ENCODE measurements at places on chromosomes 7 and 10.

DNA sequence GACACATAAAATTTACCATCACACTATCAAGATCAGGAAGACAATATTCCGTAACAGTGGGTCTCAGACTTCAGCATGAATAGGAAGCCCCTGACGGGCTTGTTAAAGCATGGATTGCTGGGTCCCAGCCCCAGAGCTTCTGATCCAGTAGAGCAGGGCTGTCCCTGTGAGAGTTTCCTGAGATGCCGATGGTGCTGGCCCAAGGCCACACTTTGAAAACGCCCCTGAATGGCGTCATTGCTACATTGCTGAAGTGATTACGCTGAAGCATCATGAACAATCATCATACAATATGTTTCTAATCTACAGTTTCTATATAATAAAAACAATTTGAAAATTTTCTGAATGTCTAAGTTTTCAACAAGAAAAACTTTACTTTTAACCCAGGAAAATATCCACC, 38.0 kb upstream of the TMEM72 start:
- DNase-seq, result no peak

DNA sequence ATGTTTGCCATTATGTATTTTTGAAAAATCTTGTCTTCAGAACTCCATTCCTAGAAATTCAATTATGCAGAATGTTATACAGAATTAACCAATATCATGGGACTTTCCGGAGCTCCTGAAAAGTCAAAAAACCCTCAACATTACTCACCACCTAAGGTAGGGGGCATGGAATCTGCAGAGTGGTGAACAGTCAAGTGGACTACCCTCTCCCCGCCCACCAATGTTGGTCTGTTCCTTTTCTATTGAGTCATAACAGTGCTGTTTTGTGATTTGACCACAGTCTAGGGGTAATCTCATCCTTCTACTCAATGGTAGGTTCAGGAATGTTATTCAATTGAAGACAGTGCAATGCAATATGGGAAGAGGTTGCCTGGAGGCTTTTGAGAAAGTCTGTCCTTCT, 130.5 kb upstream of the HABP2 start:
- DNase-seq, result no peak

- DNase-seq, result no peak
Measured at GRCh38 chr7:29915481-29916215, 74.0 kb downstream of the SCRN1 start.

DNA sequence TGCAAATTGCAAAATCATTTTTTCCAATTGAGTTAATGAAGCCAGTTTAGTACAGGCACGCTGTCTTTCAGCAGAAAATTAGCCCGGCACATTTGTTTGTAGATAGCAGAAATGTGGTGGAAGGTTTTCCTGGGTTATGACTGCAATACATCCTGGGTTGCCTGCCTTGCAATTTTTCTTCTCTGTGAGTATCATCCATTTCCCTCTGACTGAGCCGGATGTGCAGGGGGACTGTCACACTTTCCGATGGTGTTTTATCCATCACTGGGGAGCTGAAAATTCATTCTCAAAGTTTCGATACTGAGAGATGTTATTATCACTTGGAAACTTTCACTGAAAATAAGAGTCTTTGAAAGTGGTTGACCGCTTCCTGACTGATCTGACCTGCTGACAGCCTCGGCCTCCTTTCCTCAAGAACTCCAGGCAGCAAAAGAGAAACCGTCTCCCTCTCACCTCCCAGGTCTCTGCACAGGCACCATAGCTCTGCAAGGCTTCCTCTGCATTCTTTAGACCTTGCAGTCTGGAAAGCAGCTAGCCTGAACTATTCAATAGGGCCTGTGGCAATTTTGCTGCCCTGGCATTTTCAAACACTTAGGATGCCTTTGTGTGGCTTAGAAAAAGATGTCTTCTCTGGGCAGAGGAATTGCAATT, 320.8 kb upstream of the NRP1 start:
- DNase-seq, result no peak

- no peak for DNase-seq
Measured at GRCh38 chr10:83647526-83647925, 491.8 kb upstream of the GHITM start.

DNA sequence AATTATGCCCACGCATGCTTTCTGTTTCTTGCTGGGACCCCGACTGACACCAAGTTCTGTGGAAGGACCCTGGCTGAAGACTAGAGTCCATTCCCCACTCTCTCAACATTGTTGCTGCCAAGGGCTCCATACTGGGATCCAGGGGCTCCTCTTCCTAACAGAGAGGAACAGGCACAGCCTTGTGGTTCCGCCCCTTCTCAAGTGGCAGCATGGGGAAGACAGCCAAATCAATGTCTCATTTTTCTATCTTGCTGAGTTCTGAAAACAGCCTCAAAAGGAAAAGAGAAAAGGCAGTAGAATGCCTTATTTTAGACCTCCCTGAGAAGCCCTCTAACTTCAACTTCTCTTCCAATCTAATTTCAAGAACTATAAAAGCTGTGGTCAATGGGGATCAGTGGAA, 23.7 kb upstream of the LAMB1 start:
- DNase-seq, result no peak

DNA sequence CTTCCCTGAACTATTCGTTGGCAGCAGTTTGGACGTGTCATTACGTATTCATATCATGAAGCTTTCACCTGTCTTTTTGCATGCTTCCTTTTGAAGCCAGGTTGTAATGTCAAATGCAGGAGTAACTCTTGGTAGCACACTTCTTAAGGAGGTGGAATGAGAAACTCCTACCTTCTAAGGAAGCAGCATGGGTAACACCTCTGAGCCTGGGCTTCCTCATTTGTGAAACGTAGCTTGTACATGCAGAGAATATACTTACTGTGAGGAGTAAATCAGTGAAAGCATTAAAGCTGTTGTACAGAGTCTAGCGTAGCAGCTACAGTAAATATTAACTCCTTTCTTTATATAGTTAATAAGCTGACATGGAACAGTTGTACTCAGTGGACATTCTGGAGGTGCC, 21.1 kb downstream of the CUL1 start:
- DNase-seq, result no peak

DNA sequence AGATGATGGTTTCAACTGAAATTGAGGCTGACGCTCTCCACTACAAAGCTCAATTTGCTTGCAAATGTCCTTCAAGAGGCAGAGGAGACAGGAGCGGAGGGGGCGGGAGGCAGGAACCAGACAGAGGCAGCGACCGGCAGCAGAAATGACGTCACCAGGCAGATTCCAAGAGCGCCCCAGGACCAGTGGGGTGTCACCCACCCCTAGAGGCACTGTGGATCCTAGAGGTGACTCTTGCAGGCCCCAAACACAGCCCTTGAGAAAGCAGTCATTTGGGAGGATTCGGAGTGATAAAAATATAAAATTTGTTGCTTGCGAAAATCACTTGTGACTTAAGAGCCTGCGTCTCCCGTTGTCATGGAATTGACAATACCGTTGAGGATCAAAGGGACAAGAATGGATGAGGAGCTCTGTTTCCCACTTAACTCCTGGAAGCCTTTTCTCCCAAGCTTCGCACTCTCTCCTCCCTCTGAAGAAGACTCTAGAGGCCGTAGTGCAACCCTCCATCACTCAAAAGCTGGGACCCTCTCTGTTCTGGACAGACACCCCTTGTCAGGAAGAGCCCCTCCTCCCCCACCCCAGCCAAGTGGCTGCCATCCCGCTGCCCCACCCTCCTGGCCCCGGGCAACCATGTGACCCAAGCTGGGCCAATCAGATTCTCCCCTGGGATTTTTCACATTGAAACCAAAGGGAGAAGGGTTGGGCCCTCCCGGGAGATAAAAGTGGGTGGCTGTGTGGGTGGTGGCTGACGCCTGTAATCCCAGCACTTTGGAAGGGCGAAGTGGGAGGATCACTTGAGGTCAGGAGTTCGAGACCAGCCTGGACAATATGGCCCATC, 16.3 kb upstream of the SLC29A4 start:
- DNase-seq, result no peak

- no peak for DNase-seq
Measured at GRCh38 chr7:48904975-48905374, 19.4 kb upstream of the CDC14C start.

DNA sequence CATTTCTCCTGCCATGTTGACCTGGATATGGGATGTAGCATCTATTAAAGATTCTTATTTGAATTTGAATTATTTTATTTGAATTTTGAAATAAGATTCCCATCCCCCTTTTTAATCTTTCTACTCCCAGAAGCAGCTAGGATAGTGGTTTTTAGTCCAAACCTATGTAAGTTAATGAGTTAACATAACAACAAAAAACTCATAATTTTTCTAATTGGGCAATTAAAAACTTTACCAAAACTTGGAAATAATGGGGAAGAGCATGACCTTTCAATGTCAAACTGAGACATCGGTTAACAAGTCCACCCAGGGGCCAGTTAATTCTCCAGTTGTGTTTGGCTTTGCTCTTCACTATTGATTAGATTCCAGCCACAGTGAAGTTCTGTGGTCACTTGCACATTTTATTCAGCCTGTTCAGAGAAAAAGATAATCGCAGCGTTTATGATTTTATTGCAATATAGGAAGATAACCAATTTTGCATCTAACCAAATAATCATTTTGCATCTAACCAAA, 1.2 kb upstream of the FAM13C start:
- DNase-seq, result no peak

GRCh38 chr7:121513105-121513504, 117.0 kb upstream of the FAM3C start:
- DNase-seq, result no peak

- DNase-seq, result no peak
Measured at GRCh38 chr10:3531670-3532069, 253.3 kb downstream of the KLF6 start.

GRCh38 chr10:84292502-84292901, 35.9 kb upstream of the CCSER2 start:
- no peak for DNase-seq

- no peak for DNase-seq
Measured at GRCh38 chr10:62633976-62634375, 170.5 kb upstream of the ADO start.

DNA sequence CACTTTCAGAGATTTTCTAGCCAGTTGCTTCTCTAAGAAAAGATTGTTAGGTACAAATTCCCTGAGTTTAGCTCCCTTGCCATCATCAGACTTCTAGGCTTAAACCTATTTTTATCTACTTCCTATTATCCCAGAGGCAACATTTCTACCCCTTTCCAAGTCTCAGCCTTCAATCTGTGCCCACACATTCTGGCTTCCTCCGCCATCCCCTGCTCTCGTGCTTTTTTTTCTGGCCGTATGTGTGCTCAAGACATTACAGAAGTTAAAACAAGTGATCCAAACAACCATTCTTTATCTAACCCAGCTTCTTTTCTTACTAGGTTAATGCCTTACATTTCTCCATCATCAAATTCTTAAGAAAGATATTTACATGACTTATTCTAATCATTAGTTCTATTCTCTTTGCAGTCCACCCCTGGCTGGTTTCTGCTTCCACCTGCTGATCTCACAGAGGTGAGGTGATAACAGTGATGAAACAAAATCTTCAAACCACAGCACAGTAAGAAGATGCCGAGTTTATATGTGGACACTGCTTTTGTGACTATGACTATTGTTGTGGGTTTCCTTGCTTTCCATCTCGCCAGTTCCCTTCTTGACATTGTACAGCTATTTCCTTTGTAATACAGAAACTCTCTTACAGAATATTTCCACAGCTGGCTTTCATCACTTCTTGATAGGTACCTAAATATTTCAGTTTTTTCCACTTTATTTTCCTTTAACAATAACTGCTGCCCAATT, 18.3 kb upstream of the CDK6 start:
- DNase-seq, result no peak

DNA sequence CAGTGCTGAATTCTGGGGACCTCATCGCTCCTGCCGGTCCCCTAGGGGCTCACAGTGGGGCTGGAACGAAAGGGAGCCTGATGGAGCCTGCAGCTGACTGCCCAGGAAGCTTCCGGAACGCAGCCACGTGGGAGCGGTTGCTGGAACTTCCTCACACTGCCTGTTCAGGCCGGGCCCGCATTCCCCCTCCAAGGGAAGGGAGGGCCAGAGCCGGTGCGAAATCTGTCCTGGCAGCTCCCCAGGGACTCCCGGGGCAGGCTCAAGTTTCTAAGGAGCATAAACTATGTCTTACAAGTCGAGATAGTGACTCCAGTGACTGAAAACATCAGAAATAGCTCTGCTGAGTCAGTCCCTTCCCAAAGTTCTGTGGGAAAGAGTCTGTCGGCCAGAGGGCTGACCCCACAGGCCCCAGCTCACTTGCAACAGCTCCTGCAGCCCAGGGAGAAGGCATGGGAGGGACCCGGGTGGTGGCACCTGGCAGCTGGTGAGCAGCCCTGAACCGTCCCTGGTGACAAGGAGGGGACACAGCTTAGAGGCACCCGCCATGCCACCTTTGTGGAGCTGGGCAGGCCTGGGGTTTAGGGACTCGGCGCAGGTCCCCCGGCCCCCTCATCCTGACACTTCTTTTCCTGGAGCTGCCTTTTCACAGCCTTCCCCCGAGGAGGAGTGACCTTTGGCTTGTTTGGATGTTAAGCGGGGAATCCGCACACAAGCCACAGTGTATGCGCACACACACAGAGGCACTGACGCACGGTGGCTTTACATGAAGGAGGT, 47.6 kb downstream of the PDGFA start:
- DNase-seq, result no peak

DNA sequence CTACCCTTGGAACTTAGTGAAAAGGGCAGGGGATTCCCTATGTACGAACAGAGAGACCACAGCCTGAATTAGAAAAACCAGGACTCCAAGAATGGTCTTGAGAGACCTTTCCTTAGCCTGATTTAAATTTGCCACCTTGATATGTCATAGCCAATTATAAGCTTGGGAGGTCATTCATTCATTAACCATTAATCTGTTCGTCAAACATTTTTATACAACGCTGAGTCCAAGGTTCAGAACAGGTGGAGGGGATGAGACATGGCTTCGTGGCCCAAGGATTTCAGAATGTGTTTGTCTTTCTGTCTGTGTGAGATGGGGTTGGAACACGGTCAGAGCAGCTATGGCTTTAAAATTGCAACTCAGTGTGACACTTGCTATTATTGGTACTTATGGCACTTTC, 158.0 kb downstream of the PAXIP1 start:
- no peak for DNase-seq

- DNase-seq, result no peak
Measured at GRCh38 chr7:79451580-79451979, 1.9 kb downstream of the MAGI2 start.

DNA sequence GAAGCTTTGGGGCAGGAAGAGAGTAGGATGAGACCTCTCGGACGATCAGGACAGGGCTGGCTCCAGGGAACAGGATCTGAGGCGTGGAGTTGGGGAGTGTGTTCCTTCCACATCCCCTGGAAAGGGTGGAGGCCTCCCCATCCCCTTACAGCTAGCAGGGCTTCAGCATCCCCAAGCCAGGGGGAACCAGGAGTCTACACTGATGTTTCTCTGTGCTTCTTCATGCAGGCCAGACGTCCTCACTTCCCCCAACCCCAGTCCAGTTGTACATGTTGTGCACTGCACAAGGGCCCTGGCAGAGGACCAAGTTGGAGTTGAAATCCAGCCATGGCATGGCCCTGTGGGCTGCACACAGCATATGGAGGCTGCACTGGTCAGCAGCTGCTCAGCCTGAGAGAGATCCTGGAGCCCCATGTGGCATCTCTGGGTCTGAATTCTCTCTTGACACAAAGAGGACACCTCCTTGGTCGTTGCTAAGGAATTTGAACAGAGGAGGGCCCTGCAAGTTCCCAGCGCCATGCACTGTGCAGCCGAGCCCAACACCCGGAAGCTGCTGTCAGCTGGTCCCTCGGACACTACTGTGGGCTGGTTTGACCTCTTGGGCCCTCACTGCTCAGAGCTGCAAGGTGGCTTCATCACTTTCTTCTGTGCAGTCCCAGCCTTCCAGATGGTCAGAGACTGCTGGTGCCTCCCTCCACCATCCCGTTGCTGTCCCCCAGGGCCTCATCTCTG, 181.1 kb downstream of the DNAJB6 start:
- no peak for DNase-seq

Measured in stimulated activated CD8-positive, alpha-beta memory T cell treated with anti-CD3 and anti-CD28 coated beads, Interleukin-7, amount 100 ng/mL, for 48 hours (primary cell).